ENCODE measurements at places on chromosomes 13 and 19.

DNA sequence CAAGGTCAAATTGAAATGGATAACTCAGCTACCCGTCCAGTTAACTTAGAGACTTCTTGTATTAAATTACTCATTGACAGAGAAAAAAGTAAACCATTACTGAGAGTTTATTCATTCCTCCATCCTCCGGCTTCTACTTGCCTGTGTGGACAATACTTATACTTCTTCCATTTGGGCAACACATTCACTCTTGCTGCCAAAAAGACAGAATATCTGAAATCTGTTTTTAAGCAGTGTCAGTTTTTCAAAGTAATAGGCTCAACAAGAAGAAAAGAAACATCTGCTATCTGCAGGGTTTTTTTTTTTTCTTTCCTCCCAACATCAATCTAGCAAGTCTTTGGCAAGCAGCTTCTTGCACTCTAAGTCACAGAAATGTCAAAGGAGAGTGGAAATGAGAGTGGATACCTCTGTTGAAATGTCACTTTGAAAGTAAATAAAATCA is 1142.8 kb downstream of the PCDH9 start:
- DNase-seq, result peak; percentile 32

- DNase-seq, result peak; percentile 94
Observed at GRCh38 chr19:14090509-14091080, at the start of gene SAMD1. Gene SAMD1 (minus strand): TSS chr19:14090751.

- peak; percentile 48 for DNase-seq
Observed at GRCh38 chr19:23762884-23763711, 4.4 kb upstream of the ZNF681 start.

DNA sequence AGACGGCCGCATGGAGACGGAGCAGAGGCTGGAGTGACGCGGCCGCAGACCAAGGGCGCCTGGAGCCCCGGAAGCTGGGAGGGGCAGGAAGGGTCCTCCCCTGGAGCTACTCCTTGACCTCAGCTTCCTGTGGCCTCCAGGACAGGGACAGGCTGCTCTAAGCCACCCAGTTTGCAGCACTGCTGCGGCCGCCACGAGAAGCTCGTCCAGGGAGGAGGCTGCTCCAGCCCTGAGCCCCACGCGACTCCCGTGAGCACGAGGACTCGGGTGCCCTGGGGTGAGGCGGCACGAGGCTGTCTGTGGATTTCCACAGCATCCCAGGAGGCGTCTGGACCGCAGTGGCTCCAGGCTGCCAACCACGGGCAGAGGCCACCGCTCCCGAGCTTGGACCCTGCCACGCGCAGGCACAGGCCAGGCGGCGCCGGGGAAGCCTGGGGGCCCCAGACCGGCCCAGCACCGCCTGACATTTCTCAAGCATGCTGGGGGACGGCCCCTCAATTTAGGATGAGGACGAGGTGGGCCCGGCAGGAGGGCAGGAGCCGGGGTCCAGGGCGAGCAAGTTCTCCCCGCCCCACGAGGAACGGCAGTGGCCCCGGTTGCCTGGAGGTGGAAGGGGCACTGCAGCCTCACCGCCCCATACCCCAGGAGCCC is 10.7 kb downstream of the SBNO2 start:
- DNase-seq, result no peak

DNA sequence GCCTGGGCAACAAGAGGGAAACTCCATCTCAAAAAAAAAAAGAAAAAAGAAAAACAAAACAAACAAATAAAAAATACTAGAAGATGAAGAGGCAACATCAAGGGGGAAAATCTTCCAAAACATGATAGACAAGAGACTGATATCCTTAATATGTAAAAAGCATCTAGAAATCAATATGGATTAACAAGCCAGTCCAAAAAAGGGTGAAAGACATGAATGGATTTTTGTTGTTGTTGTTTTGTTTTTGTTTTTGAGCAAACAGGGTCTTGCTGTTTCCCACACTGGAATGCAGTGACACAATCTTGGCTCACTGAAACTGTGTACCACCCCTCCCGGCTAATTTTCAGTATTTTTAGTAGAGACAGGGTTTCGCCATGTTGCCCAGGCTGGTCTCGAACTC is 4.0 kb upstream of the TINCR start:
- no peak for DNase-seq

DNA sequence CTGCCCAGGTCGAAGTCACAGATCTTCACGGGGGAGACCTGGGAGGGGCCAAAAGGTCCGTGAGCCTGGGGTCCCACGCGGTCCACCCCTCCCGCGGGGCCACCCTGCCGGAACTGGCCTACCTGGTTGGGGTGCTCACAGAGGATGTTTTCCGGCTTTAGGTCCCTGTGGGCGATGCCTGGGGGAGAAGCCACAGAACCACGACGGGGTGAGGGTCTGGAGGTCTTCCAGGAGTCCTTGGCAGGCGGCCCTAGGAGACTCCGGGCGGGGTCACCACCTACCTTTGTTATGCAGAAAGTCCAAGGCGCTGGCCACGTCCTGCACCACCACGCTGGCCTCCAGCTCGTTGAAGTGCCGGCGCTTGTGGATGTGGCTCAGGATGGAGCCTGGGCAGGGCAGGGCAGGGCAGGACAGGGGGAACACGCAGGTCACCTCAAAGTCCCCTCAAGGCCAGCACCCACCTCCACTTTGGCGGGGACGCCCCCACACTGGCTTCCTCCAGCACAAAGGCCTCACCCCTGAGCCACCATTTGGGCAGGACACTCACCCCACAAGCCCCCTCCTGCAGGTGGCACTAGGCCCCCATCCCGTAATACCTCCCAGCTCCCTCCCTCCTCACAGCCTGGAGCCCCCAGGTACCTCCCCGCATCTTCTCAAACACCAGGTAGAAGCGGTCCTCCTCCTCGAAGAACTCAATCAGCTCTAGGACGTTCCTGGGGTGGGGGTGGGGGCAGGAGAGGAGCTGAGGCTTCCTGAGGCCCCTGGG is 8.4 kb downstream of the MKNK2 start:
- no peak for DNase-seq
